Coronary artery (tissue), 2 donors: ENCODE measurements at places on chromosomes 4 and X.

DNA sequence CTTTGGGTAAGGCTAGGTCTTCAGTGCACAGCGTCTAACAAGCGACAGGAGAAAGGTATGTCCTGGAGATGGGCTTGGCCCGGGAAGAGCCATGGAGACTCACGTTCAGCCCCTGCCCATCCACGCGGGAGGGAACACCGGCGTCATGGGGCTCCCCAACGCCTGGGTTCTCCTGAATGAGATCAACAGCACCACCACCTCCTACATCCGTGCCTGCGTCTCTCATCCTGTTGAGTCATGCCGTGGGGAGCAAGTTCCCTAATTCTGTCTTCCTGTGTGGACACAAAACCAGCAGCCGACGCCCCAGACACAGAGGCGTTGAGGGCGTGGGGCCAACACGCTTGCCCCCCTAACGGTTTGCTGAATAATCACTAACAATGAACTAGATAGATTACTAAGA lies 20.1 kb upstream of the IL3RA start:
- DNase-seq = no peak

DNA sequence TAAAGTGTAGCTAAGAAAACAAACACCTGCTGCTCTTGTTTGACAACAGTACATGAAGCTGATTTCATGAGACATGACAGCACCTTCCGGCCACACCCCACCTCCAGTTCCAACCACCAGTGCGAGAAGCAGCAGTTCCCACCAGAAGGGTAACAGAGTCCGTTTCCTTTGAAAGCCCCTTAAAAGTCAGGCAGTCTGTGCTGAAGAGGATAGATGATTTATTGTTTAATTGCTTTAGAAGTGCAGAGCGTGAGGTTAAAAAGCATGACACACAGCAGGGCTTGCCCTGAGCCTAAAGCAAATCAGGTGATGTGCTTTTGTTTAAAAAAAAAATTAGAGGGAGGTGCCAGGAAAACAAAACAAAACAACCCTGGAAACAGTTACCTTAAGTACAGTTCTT lies 82.6 kb downstream of the HADH start:
- no peak for DNase-seq

- no peak for DNase-seq
Measured at GRCh38 chrX:46712764-46713163, 46.2 kb downstream of the SLC9A7 start.

DNA sequence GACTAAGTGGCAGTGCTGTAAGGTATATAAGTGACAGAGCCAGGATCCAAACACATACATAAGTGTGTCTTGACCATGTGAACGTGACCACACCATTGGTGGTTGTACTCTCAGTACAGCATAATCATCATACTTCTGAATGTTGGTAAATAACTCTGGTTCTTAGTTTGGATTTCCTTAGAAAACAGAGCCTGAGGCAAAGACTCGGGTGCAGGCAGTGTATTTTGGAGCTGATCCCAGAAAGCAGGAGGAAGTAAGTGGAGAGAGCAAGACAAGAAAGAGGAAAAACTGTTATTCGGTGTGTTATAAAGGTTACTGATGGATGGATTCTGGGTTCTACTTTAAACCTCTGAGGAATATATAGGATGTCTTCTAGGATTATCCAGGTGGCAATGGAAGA lies 127.9 kb downstream of the SLC39A8 start:
- DNase-seq = no peak

DNA sequence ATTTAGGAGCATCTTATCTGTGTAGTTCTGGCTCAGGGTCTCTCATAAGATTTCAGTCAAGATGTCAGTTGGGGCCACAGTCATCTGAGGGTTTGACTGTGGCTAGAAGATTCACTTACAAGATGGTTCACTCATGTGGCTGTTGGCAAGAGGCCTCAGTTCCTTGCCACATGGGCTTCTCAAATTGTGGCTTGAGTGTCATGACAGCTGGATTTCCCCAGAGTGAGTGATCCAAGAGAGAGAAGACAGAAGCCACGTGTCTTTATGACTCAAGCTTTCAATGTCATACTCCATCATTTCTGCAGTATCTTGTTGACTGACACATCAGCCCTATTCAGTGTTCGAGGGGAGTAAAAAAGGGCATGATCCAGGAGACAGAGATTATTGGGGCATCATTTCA lies 131.3 kb upstream of the AP1S2 start:
- no peak for DNase-seq
